LHCN-M2 (cell line): ENCODE measurements at places on chromosomes 16 and 17. TPM values are rescaled to one million over a fixed set of nuclear protein-coding genes. Genes with fewer than 3 reads are reported as not detected.

PRR29 gene
- 0.13 TPM in 1 of 2 replicates, not detected in the other for total RNA-seq

FBXO39 gene
- total RNA-seq = not detected in 2 replicates

ATP1B2 gene
- total RNA-seq = not detected in 2 replicates

HIC1 gene
- 7.5 and 8.8 TPM in 2 replicates for total RNA-seq

KLHL10 gene
- not detected in 2 replicates for total RNA-seq

NPIPB6 gene
- total RNA-seq = 1.6 TPM in 1 of 2 replicates, not detected in the other

SDK2 gene
- total RNA-seq = under 0.01 TPM in 1 of 2 replicates, not detected in the other

ITGAD gene
- not detected in 2 replicates for total RNA-seq

CCDC78 gene
- total RNA-seq = 5.1 and 7.0 TPM in 2 replicates

PDE6G gene
- not detected in 2 replicates for total RNA-seq

- DNase-seq = peak; percentile 83
Observed at GRCh38 chr17:77286641-77287431, 146.1 kb downstream of the SEC14L1 start.

- DNase-seq = no peak
Observed at GRCh38 chr16:55370762-55371482, 46.9 kb downstream of the IRX6 start.

- DNase-seq = no peak
Observed at GRCh38 chr16:2514333-2515179, 804 bp downstream of the ATP6V0C start.

- DNase-seq = no peak
Observed at GRCh38 chr17:77830816-77831473, 127.6 kb upstream of the TNRC6C start.

DNA sequence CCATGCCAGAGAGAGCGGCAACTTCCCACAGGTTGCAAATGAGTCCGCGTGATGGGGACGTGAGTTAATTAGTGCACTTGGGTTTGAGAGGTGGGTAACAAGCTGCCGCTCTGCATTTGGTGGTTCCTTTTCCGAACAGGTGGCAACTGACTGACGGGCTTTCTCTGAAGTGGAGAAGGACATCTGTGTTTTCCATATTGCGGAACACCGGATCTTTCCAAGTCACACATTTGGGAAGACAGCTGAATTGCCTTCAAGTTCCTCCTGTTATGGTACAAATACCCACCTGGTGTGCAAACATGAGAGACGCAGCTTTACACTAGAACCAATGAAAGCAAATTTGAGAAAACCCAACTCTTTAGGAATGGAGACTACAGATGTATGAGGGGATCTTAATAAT lies 451.3 kb upstream of the ZFHX3 start:
- DNase-seq = no peak

DNA sequence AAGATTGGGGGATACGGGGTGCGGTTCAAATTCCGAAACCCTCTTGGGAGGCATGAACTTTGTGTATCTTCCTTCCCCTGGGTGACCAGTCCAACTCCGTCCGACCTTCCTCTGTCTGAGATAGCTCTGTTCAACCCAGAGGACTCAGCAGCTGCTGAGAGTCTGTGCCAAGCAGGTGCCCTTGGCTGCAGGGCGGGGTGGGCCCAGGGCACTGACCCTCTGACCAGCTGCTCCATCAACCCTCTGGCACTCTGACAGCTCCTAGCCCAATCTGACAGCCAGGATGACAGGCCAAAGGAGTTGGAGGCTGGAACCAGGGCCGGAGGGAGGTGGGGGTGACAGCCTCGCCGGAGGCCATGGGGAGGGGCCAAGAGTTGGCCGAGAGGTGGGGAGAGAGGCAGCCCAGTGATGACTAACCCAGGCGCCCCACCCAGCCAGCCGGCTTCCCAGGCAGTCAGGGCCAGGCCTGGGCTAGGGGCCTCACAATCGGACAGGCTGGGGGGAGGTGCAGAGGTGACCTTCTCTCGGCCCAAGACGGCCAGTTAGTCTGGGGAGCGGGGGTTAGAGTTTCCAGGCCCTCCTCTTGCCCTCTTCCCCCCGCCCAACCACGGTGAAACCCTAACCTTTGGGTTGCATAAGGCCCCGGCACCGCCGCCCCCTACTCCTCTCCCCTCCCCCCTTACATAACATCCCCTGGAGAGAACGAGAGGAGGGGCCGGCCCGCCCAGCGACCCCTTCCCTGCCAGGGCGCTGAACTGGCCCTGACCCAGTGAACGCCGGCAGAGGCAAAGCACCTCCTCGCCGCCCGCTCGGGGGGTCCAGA lies 5.0 kb upstream of the TLCD2 start:
- DNase-seq = peak; percentile 99

- DNase-seq = no peak
Observed at GRCh38 chr17:43599046-43599395, 52.9 kb upstream of the ETV4 start.

DNA sequence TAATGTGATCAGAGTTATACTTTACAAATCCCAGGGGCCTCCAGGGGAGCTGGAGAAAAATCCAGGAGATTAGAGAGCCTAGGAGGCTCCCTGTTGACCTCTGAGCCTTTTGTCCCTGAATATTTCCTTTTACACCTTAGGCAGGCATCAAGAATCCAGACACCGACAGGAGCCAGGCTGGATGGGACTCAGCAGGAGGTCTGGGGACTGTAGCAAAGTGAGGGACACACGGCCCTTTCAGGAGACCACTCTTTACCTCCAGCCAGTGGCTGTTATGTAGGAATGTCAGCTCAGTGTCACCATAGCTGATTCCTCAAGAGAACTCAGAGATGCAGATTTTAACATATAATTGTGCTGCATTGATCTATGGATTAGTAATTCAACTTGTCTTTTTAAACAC lies 198.4 kb downstream of the SHISA9 start:
- no peak for DNase-seq

GRCh38 chr17:9924735-9925191 lies 19.7 kb upstream of the RCVRN start:
- DNase-seq = peak; percentile 57

DNA sequence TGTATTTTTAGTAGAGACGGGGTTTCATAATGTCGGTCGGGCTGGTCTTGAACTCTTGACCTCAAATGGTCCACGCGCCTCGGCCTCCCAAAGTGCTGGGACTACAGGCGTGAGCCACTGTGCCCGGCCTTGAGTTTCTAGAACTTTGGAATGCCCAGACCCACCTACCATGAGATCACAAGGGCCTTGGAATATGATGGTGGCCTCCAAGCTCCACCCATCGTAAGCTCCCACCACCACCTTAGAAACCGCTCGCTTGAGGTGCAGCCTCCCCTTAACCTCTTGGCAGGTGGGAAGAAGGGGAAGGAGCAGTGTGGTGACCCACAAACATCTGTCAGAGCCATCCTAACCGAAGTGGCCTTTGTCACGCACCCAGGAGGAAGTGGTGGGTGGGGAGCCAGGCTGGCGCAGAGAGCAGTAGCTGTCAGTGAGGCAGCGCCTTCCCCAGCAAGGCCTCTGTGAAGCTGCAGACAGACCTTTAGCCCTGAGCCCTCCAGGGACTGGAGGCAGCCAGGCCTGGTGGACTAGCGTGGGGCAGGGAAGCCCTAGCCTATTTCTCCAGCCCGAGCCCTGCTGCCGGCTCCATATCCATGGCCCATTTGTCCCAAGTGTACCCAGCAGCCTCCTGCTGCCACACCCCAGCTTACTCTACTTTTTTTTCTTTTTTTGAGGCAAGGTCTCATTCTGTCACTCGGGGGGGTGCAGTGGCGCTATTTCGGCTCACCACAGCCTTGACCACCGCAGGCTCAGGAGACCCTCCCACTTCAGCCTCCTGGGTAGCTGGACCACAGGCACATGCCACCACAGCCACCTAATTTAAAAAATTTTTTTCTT lies 13.1 kb upstream of the SEPHS2 start:
- no peak for DNase-seq

GRCh38 chr17:57379237-57379894 lies 123.0 kb downstream of the MSI2 start:
- peak; percentile 69 for DNase-seq

DNA sequence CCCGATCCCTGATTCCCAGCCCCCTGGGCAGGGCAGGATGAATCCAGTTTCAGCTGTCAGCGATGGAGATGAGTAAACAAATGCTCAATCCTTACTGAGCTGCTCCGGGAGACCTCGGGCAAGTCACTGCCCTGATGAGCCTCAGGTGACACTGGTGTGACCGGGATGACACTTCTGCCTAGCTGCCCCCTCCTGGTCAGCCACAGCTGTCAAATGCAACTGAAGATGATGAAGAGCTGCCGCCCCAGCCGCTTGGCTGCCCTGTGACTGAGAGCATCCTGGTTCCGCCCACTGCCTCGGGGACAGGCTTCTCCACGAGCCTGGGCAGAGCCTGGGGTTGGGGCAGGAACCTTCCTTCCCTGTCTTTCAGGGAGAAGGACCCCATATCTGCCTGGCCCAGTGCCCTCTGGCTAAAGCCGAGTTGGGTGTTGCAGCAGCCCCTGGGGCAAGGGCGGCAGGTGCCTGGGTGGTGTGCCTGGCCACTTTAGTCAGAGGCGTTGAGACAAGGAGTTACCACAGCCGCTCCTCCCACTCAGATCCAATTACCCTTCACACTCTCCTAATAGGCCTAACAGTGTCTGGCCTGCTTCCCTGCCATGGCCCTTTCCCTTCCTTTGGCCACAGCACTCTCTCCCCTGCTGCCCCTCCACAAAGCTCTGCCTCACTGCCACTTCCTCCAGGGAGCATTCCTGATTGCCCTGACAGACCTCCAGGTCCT lies 5.5 kb downstream of the CCL17 start:
- DNase-seq = peak; percentile 32
